ENCODE measurements at places on chromosomes 1 and 21. TPM values are rescaled to one million over a fixed set of nuclear protein-coding genes. Genes with fewer than 3 reads are reported as not detected.

HIPK1 gene
- total RNA-seq, result 28.0 TPM

KIAA1614 gene
- 0.24 TPM for total RNA-seq

FCGR1A gene
- not detected for total RNA-seq

PODN gene
- total RNA-seq, result 0.11 TPM

RHBDL2 gene
- not detected for total RNA-seq

LIPI gene
- not detected for total RNA-seq

NCDN gene
- 22.2 TPM for total RNA-seq

LRRC39 gene
- 0.13 TPM for total RNA-seq

LMX1A gene
- total RNA-seq, result not detected

NRAS gene
- 48.6 TPM for total RNA-seq

FCGR3A gene
- total RNA-seq, result not detected

- DNase-seq, result no peak
These were observed 137.8 kb upstream of the AJAP1 start for GRCh38 chr1:4516596-4516995.

- DNase-seq, result no peak
These were observed 182.6 kb downstream of the DPYD start for GRCh38 chr1:97738270-97738669.

GRCh38 chr1:203547771-203548421 is 53.9 kb downstream of the OPTC start:
- DNase-seq, result no peak

DNA sequence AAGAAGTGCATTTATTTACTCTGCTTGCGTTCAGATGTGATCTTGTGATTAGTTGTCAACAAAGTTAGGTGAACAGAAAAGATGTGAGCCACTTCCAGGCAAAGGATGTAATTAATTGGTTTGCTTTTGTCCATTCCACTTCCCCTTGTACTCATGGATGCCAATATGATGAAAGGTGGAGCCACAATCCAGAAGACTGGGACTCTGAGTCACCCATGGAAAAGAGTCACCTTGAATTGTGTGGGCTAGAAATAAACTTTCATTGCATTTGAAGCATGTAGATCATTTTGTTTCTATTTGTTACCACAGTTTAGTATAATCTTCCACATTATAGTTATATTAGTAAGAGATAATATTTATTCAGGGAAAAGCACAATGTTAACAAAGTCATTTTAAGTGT is 684.2 kb downstream of the LTN1 start:
- no peak for DNase-seq

DNA sequence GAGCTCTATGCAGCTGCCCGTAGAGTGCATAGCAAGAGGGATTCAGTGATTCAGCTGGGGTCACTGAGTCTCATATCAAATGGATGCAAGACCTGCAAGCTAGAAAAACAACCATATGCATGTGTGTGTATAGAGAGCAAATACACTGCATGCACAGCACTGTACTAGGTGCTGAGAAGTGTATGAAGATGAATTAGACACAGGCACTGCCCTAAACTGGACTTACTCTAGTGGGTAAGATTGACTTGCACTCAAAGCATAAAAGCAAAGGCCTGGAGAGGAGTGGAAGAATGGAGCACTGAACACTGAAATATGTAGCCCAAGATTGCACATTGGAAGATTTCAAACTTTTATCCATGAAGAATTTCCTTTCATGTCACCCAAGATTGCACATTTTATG is 5.5 kb upstream of the GBP1 start:
- no peak for DNase-seq

DNA sequence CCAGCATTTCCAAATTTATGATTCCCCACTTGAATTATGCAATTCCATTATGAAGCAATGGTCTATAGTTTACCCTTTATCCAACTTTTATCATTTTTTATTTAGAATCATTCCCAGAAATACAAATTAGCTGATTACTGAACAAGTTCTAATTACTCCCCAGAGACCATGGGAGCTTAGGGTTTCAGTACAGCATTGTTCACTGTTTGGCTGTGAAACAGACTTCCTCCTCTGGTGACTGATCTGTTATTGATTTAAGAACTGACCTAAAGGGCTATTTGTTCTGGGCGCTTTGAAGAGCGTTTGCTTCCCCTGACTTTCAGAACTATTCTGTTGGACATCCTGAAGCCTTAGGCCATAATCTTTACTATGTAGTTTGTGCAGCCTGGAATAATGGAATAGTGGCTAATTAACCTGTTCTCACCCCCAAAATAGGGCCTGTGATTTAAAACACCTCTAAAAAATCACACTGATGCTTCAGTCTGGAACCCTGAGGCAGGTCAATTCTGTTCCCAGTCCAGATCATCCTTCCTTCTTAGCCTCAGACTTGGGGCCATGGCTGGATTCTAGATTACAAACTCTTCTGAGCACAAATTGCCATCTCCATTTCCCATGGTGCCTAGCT is 58.7 kb downstream of the ALG14 start:
- DNase-seq, result no peak

DNA sequence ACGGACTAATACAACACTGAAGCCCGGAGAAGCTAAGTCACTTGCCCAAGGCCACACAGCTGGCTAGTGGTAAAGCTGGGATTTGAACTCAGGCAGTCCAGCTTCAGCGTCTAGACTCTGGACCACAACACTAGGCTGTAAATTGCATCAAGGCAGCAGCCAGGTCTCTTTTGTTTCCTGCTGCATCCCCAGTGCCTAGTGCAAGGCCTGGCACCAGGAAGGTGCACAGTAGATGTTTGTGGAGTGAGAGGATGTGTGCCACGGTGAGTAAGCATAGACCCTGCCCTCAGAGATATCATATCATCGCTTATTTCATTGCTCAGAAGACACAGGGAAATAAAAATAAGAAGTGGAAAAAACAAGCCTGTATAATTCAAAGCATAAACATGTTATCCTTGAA is 40.9 kb downstream of the IGSF21 start:
- no peak for DNase-seq

DNA sequence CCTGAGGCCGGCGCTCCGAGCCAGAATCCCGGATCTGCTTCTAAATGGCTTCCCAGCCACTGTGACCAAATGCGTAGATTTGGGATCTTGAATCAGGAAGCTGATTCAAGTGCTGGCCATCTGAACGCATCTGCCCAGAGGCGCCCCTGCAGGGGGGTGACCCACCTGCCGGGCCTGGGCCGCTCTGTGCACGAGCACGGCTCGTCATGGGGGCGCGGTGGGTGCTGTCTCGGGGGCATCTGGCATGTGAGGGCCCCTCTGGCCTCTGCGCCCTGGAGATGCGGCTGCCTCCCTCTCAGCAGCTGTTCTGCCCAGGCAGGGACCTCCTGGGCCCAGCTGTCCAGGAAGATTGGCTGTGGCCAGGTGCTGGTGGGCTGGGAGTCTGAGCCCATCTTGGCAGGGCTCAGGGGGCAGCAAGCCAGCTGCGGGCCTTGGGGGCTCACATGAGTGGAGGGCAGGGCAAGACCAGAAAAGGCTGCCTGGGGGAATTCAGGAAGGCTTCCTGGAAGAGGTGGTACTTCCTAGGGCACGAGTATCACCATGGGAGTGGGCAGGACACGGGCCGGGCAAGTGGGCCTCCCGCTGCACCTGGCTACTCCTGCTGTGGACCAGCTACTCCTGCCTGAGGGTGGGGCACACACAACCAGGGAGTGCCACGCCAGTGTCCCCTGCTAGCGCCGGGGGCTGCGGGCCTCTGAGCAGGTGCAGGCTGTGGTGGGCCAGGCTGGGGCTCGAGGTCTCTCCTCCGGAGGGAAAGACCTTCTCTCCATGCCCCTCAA is 25.1 kb downstream of the PLCH2 start:
- DNase-seq, result no peak

DNA sequence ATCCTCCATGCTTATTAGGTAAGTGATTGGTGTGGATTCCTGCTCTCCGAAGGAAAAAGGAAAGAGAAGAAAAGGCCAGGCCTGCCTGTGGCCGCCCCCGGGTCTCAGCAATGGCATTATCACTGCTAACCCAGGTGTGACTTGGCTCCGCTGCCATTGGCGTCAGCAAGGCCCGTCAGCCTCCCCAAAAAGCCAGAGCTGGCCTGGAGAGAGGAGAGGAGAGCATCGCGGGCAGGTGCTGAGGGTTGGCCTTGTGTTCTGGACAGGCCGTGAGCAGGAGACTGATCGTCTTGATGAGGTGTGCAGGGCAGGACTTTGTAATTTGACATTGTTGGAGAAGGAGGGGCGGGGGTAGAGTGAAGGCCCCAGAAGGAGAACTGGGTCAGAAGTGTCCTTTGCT is 186.4 kb downstream of the CAMTA1 start:
- DNase-seq, result no peak

DNA sequence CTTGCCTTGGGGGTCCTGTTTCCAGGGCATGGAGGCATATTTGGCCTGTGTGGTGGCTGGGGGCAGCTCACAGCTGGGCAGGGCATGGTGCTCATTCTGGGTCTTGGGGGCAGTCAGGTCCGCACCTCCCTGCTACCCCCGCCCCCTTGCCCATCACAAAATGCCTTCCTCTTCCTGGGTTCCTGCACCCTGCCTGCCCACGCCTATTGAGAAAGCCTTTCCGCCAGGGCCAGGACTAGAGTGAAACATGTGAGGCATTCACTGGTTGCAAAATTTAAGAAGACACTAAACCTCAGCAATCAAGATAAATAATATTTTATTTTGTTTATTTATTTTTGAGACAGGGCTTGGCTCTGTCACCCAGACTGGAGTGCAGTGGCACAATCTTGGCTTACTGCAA is 19.7 kb downstream of the PTAFR start:
- DNase-seq, result no peak

- no peak for DNase-seq
These were observed 27.8 kb upstream of the RNF187 start for GRCh38 chr1:228459091-228459993.

DNA sequence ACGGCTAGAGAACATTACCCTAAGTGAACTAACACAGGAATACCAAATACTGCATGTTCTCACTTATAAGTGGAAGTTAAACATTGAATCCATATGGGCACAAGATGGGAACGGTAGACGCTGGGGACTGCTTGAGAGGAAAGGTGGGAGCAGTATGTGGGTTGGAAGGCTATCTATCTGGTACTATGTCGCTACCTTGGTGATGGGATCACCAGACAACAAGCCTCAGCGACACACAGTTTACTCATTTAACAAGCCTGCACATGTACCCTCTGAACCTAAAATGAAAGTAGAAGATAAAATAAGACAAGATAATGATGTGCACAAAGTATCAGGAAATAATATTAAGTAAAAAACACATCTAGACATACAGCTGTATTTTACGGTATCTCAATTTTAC is 819 bp downstream of the PYHIN1 start:
- no peak for DNase-seq

DNA sequence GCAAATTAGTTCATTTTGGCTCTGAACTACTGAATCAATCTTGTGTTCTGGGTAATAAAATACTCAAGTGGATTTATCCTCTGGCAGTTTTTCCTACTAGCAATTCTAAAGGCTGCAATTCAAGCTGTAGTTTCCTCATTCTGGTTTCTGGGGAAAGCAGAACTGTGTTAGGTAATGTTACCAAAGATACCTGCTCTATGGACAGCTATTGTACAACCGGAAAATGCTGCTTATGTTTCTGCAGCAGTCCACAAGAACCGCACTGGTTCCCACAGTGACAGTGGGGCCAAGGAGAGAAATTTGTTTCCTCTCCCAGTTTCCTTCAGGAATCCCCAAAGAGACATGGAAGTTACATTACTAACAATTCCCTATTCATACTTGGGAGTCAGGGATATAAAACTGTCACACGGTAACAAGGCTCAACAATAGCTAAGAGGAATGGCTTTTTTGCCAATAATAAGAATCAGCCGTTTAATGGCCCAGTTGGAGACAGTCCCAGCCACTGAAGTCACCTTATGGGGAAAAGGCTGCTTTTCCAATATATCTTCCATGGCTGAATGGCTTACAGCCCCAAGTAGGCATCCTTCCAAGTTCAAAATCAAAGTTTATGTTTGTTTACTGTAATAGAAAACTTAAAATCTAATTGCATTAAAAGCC is 52.6 kb downstream of the PCNX2 start:
- DNase-seq, result no peak

- no peak for DNase-seq
These were observed 14.4 kb upstream of the IFI6 start for GRCh38 chr1:27686223-27686990.

- no peak for DNase-seq
These were observed 106.4 kb downstream of the ODF2L start for GRCh38 chr1:86289746-86290145.

- DNase-seq, result no peak
These were observed 5.8 kb upstream of the CCDC27 start for GRCh38 chr1:3746389-3746829.

GRCh38 chr1:82264802-82265201 is 464.1 kb downstream of the ADGRL2 start:
- no peak for DNase-seq

DNA sequence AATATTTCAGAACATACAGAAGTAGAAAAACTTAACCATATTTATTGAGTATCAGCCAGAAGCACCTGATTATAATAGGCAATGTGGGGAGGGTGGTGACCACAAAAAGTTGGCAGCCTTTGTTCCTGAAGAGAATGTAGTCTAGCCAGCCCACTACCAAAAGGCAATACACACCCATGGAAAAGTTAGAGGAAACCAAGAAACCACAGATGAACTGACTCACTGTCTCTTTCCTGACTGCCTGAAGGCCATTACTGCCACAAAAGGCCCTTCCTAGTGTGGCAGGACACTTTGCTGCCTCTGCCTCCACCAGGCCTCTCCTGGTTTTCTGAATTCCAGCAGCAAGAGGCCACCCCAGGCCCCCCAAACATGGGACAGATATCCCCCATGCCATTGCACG is 14.6 kb upstream of the PROX1 start:
- no peak for DNase-seq

DNA sequence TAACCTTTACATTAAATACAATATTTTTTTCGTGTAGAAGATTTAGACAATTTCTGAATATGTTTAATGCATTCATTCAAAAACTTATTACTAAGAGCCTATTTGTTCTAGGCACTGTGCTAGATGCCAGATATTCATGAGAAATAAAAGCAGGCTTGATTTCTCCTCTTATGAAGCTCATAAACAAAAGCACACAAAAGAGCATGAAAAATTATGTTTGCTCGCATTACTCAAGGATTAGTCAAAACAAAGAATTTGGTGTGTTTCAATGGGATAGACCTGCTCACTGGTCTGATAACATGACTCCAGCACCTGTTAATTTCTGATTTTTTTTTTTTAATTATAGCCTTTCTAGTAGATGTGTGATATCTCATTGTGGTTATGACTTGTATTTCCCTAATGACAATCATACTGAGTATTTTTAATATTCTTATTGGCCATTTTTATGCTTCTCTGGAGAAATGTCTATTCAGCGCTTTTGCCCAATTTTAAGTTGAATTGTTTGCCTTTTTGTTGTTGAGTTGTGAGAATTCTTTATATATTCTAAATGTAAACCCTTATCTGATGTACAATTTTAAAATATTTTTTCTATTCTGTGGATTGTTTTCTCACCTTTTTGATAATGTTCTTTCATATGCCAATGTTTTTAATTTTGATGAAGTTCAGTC is 382.3 kb upstream of the ADGRL4 start:
- no peak for DNase-seq

GRCh38 chr21:35943752-35944151 is 116.6 kb downstream of the SETD4 start:
- DNase-seq, result no peak

GRCh38 chr1:215899901-215900300 is 332.8 kb downstream of the KCTD3 start:
- no peak for DNase-seq

Data from GM12878 (cell line).